ENCODE measurements at places on chromosomes 3 and 15.

- no peak for DNase-seq
These were observed at the start of gene FURIN for GRCh38 chr15:90868261-90868689. FURIN (plus strand) TSS chr15:90868588; CDS start chr15:90875741, 7,153 bp downstream.

DNA sequence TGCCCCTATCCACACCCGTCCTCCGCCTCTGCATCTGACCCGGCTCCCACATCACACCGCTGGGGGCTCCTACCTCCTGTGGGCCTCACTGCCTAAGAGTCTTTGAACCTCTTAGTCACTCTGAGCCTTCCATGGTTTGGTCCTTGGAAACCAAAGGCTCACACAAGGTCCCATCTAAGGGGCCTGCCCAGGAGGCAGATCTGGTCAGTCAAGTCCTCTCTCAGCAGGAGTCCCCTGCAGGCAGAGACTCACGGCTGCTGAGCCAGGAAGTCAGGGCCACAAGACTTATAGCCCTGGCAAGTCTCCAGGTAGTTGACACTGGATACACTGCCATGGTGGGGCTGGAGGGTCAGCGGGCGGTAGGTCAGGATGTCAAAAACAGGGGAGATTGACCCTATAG lies 31.2 kb upstream of the ALDH1L1 start:
- DNase-seq = no peak

GRCh38 chr3:134527538-134528186 lies 41.8 kb downstream of the CEP63 start:
- DNase-seq = no peak

- DNase-seq = no peak
These were observed 17.0 kb downstream of the PRKAR2A start for GRCh38 chr3:48830715-48831114.

- no peak for DNase-seq
These were observed 15.4 kb downstream of the TGM5 start for GRCh38 chr15:43251185-43251870.

- no peak for DNase-seq
These were observed 90.3 kb downstream of the FMN1 start for GRCh38 chr15:33104212-33104611.

- DNase-seq = no peak
These were observed 19.2 kb upstream of the ITPKA start for GRCh38 chr15:41474436-41474835.

- no peak for DNase-seq
These were observed 32.2 kb upstream of the SEC13 start for GRCh38 chr3:10353160-10353559.

DNA sequence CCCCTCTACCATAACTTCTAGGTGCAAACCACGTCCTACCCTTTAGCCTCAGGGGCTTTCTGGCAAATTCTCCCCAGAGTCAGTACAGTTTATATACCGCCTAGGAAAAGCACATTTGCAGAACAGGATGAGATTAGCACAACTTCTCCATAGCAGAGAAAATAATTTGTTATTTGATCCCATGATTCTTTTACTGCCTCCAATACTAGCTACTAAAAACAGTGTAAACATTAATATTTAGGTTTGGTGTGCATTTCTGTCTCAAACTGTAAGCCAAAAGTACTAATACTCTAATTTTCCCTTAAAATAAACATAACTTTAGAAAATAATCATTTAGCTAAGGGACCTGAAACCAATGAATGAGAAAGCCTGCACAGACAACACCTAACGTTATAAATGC lies 4.5 kb downstream of the CPEB1 start:
- DNase-seq = no peak

GRCh38 chr3:142898346-142899213 lies 9.7 kb upstream of the PCOLCE2 start:
- DNase-seq = no peak

Data from sciatic nerve (tissue), 2 donors.